ENCODE measurements at places on chromosomes 7 and 10. TPM values are rescaled to one million over a fixed set of nuclear protein-coding genes. Genes with fewer than 3 reads are reported as not detected.

GOLGA7B gene
- total RNA-seq, result 5.5 TPM

DNA sequence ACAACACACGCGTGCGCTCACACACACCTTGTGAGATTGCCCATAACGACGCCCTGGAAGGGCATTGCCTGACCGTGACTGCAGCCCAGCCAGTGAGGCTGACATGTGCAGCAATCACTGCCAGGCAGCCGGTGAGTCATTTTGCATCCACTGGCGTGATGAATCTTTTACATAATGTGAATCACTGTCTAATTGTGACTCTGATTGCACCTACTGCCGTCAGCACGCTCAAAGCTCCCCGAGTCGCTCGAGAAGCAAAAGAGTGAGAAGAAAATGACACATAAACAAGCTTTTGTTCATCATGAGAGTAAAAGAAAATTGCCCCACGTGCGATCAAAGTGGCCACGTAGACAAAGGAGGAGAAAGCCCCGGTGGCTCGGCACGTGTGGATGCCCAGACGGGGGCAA lies 117.4 kb upstream of the PFKP start:
- DNase-seq, result no peak

DNA sequence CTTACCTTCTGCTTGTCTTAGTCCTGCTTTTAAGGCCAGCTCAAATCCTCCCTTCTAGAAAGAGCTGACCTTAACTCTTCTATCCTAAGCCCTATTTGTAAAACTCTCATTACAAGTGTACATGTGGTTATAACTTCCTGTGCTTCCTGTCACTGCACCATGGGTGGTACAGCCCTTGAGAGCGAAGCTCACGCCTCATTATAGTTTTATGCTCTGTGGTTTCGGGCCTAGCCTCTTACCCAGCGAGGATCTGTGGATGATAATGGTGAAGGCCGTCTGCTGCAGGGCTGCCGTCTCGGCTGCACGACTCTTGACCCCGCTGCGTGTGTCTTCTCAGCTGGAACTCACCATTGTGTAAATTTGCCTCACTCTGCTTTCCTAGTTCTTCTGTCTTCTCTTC lies 74.6 kb downstream of the CUL1 start:
- DNase-seq, result peak; percentile 20

GRCh38 chr10:124705817-124706461 lies 38.2 kb downstream of the FAM53B start:
- peak; percentile 55 for DNase-seq

DNA sequence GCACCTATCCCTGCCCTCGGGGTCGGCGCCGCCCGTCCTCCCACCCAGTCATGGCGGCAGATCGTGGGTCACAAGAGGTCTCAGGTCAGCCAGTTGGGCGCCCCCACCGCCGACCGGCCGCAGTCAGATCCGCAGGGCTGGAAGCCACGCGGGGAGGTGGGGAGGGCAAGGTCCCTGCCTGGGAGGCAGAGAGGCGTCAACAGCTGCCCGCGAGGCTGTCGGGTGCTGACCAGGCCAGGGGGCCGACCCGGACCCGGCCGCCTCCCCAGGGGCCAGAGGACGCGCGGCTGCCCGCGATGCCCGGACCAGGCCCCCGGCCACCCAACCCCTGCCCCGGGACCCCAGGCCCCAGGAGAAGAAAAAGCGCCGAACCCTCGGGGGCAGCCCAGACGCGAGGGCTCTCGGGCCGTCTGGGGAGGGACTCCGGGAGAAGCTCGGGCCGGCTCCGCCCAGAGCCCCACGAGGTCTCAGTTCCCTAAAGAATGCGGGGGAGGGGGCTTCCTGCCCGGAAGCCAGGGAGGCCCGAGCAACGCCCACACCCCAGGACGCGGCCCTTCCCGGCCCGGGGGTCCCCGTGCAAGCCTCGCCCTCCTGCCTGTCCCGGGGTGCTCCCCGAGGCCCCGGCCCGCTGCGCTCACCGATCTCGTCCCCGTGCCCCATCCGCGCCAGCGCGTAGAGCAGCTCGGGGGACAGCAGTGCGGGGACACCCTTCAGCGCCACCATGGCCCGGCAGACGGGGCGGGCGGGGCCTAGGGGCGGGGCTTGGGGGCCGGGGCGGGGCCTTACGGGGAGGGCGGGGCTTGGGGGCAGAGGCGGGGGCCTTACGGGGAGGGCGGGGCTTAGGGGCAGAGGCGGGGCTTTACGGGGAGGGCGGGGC lies at the start of gene FUOM:
Gene FUOM, minus strand, starts transcription at position 735 of the 877 bp plus-strand sequence. Its CDS starts 12 bp downstream, at position 723.
- peak; percentile 75 for DNase-seq

GRCh38 chr7:101177644-101178043 lies 2.4 kb downstream of the NAT16 start:
- DNase-seq, result no peak

All from naive thymus-derived CD8-positive, alpha-beta T cell (primary cell).